ENCODE measurements at places on chromosomes 4 and X.

DNA sequence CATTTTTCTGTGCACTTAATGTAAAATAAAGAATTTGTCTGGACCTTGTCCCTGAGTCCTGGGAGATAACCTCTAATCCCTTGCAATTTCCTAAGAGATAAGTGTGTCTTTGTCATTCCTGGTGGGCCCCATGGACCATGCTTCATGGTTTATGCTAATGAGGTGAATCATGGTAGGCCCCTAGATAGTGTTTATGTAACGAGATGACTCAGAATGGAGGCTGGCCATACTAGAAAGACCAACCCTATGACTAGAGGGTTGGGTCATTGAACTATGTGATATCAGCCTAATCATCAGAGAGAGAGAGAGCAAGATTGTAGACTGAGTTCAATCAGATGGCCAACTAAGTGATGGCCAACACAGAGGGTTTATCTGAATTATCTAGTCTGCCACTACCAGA lies 64.2 kb upstream of the NHSL2 start:
- no peak for DNase-seq

- DNase-seq, result no peak
These were observed 294.4 kb downstream of the INPP4B start for GRCh38 chr4:142551517-142552305.

GRCh38 chr4:178205826-178206225 lies 763.6 kb upstream of the AGA start:
- DNase-seq, result no peak

GRCh38 chrX:125681507-125681906 lies 361.8 kb downstream of the TEX13C start:
- DNase-seq, result no peak

DNA sequence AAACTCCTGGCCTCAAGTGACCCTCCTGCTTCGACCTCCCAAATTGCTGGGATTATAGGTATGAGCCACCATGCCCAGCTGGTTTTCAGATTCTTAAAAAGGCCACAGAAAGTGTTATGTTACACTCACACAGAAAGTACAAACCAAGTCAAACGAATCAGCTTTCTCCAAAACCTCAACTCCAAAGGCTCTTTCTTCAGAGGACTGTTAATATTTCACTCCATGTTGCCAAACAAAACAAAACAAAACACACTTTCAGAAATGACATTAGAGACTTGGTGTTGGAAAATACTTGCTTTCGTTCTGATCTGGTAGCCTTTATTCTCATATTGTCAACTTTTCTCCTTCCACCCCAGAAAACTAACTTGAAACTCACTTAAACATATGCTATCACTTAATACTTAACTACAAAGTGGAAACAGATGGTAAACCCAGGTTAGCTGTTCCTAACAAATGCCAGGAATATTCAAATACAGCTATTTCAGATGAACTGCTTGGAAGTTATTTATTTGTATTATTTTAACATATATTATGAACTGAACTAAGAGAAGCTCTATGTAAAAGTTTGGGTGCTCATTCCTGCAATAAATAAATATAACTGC lies 34.7 kb downstream of the RLIM start:
- no peak for DNase-seq

DNA sequence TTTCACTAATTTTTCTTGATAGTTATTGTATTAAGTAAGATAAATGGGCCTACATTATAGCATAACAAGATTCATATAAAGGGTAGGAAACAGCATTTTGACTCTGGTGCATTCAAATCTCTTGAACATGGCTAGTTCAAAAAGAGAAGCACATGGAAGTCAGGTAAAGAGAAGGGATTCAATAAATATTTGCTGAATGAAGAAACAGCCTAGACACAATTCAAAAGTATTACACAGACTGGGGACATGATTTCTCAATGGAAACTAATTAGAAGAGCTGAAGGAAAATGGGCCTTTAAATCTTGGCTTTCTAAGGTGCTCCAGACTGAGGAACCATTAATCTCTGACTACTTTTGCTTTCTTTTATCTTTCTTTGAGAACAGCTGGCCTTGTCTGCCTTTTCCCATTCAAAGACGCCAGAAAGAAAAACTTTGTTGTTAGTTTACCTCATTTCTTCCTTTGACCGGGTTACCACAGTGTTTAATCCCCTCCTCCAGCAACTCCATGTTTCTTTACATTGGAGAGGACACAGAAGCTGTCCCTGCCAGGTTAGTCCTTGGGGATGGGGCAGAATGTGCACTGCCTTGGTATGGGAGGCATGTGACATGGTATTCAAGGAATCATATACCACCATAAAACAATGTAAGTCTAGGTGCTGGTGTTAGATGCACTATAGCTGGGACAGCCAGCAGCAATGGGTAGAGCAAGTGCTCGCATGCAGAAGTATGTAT lies 264.2 kb downstream of the CAMK2D start:
- no peak for DNase-seq

Data from activated B cell treated with CpG ODN at 0.5 μM for 24 hours (primary cell).